ENCODE measurements at places on chromosomes 12 and 14.

GRCh38 chr12:50934981-50935807 is 17.1 kb upstream of the HIGD1C start:
- DNase-seq, result no peak

DNA sequence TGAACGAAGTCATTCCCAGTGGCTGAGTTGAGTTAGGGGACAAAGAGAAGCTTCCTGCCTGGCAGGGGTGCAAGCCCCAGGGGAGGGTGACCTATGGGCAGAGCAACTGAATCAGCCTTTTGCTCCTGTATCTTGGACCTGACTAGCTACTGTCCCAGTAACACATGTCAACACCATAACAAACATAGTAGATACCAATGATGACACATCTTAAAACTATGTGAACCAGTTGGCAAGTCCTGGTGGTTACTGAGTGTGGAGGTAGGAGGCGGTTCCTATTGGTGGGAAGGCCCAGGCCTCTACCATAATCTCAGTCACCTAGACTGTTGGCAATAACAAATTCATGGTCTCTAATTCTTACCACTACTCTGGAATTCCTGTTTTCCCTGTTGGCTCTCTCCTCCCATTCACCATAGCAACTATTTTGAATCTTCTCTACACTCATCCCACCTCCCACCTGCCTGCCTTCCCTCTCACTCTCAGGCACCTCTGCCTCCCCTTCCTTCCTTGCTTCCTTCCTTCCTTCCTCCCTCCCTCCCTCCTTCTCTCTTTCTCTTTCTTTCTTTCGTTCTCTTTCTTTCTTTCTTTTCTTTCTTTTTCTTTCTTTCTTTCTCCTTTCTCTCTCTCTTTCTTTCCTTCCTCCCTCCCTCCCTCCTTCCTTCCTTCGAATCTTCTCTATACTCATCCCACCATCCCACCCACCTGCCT is 8.1 kb upstream of the P2RX7 start:
- no peak for DNase-seq

- DNase-seq, result peak; percentile 33
Measured at GRCh38 chr12:107760207-107760808, 629 bp downstream of the PRDM4 start.

DNA sequence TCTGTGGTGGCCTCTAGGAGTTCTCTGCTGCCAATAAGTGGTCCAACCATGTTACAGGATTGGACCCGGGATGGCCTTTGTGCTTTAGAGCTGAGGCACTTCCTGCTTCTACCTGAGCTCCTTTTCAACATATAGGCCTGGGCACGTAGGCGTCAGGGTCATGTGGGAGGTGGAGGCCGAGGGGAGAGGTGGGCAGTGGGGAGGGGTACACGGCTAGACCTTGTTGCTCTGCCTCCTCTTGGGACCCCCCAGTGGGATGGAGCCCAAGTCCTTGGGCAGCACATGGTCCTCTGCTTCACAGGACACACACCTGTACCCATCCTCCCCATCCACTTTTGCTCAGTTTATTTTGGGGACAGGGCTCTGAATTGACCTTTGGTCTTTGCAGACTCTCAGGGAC is 7.4 kb downstream of the RBP5 start:
- no peak for DNase-seq
